Activated naive CD4-positive, alpha-beta T cell treated with anti-CD3 and anti-CD28 coated beads, Interleukin-2, amount 50 U/mL, for 72 hours (primary cell): ENCODE measurements at places on chromosomes 6 and 20. TPM values are rescaled to one million over a fixed set of nuclear protein-coding genes. Genes with fewer than 3 reads are reported as not detected.

The TGM3 gene
- 0.16 TPM for total RNA-seq

The MMP24 gene
- total RNA-seq, result not detected

The TGM2 gene
- not detected for total RNA-seq

The RAET1L gene
- total RNA-seq, result not detected

The SLC44A4 gene
- total RNA-seq, result not detected

The CAGE1 gene
- total RNA-seq, result not detected

The RFX6 gene
- total RNA-seq, result not detected

The IYD gene
- total RNA-seq, result not detected

The PI16 gene
- total RNA-seq, result 0.30 TPM

The CENPQ gene
- total RNA-seq, result 12.3 TPM

The CST7 gene
- total RNA-seq, result 50.3 TPM

The OR2J3 gene
- total RNA-seq, result not detected

The MROH8 gene
- 3.3 TPM for total RNA-seq

The FOXO3 gene
- 2.1 TPM for total RNA-seq

The PRELID3B gene
- total RNA-seq, result 118 TPM

The TRIM31 gene
- not detected for total RNA-seq

The HLA-DOA gene
- 3.2 TPM for total RNA-seq

The CBLN4 gene
- total RNA-seq, result not detected

The BNIP5 gene
- not detected for total RNA-seq

The MRAP2 gene
- not detected for total RNA-seq

The TOX2 gene
- total RNA-seq, result 3.6 TPM

The NR2E1 gene
- total RNA-seq, result not detected

The TREML2 gene
- 11.0 TPM for total RNA-seq

The TMC2 gene
- total RNA-seq, result not detected

The IMPG1 gene
- not detected for total RNA-seq

The BPIFB4 gene
- not detected for total RNA-seq

The PRDM1 gene
- 7.7 TPM for total RNA-seq
